Activated T-helper 1 cell treated with anti-CD3 and anti-CD28 coated beads, Interleukin-2, amount 50 U/mL, for 16 hours (primary cell): ENCODE measurements at places on chromosomes 3 and 15.

DNA sequence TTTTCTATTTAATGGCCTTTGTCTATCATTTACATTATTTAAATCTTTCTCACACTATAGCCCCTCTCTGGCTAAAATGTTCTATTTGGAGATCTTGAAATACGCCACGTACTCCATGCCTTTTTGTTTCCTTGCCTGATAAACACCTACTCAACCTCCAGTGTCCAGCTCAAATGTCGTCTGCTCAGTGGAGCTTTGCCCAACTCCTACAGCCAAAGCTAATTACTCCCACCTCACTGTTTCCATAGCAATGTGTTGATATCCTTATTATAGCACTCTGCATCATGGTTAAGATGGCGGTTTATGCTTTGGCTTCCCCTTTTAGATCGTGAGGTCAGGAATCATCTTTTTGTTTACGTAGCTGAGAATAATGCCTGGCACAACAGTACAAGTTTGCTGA, 55.9 kb downstream of the NGLY1 start:
- DNase-seq = no peak

DNA sequence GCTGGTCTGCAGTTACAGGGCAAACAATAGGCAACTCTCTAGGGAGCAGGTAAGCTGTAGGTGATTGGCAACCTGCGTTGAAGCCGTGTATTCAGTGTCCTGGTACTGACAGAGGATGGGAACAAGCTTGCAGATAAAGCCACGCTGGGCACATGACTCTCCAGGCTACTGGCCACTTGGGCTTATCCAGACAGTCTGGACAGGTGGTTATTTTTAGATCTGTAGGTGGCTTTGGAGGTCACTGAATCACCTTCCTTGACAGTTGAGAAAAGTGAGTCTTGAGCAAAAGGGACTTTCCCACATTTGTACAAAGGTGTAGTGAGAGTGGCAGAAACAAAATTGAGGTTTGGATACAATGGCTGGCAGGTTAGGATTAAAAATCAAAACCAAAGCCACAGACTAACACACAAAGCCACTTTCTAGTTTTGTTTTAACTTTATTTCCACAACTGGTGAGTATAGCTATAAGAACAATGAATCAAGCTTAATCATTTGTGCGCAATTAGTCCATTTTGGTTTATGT, 22.3 kb upstream of the IL1RAP start:
- no peak for DNase-seq

GRCh38 chr3:58471025-58471887, 20.6 kb upstream of the KCTD6 start:
- peak; percentile 13 for DNase-seq

GRCh38 chr3:32421991-32422859, 30.6 kb downstream of the CMTM7 start:
- no peak for DNase-seq

GRCh38 chr3:9041626-9042025, 78.4 kb upstream of the RAD18 start:
- DNase-seq = no peak

DNA sequence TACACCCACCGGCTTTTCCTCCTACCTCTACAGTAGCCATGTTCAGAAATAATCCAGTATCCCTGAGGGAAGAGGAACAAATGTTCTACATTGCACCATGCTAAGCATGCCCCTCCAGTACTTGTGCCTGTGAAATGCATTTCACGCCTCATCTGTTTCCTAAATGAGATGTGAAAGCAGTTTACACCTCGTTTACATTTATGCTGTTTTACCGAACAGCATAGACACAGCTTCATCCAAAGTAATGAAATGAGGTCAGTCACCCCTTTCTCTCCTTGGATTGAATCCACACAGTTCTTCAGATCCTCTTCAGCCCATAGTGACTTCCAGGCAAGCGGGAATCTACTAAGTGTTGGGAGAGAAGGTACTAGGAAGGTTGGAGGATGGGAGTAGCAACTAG, 514.3 kb downstream of the PDCD6IP start:
- no peak for DNase-seq

DNA sequence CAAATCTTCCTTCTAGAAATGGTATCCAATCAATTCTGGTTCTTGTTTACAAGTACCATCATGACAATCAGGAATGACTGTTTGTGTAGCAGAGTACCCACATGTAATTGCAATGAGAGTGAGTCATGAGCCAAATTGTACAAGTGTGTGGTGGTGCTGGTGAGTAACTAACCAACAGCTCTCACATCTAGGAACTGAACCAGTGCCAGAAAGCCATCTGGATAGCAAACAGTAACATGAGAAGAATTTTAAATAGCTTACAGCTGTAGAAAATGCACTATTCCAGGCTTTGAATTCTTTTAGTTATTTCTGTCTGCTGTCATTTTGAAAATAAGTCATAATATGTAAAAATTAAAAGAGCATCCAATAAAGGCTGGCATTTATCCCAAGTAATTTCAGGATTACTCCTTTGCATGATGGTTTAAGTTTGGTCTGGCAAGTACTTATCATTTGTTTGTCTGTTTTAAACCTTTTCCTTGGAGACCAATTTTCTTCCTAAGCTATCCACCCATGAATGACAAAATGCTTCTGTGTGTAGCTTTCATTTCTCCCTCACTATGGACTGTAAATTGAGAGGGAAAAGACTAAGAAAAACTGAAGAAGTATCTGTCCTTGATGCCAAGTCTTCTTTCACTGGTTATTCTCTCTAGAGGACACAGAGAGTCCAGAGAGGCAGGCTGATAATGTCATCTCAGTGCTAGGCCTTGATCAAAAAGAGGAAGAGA, 60.0 kb downstream of the PIK3CB start:
- no peak for DNase-seq

- no peak for DNase-seq
Observed at GRCh38 chr3:64093825-64094712, 70.8 kb upstream of the PSMD6 start.

GRCh38 chr3:48544141-48544540, 12.5 kb downstream of the PFKFB4 start:
- DNase-seq = no peak

DNA sequence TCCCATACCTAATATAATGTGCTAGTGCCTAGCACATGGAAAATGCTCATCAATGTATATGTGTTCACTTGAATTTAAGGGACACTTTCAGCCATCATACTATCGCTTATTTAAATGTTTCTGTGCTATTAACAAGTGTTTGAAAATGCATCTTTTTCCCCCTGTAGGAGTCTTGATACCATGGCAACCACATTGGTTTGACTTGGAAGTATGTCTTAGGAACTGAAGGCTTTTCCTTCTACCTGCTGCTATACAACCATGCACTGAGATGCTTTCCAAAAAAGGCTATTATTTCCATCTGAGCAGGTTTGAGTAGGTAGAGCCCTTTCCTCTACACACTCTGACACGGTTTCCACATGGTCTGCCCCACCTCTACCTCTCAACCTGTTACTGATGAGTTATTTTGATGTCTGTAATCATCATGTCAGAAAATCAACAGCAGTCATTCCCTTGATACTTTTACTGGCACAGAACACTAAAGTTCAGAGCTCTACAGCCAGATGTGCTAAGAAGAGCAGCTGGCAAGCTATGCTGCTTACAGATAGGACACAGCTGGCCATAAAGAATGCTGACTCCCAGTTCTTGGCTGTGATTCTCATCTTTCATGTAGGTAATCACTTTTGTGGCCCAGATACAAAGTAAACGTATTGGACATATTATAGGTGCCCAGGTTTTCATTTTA, 59.3 kb downstream of the RYR3 start:
- DNase-seq = no peak

- DNase-seq = no peak
Observed at GRCh38 chr3:181704421-181705085, 7.2 kb upstream of the SOX2 start.

GRCh38 chr3:30886888-30887287, 7.6 kb downstream of the GADL1 start:
- DNase-seq = no peak

GRCh38 chr3:101780661-101781060, 1.6 kb downstream of the NXPE3 start:
- DNase-seq = no peak

- DNase-seq = no peak
Observed at GRCh38 chr15:56804938-56805337, 71.6 kb upstream of the ZNF280D start.

- DNase-seq = no peak
Observed at GRCh38 chr15:46616033-46616432, 981.2 kb downstream of the SQOR start.

GRCh38 chr3:12840591-12841148, 695 bp downstream of the RPL32 start:
- peak; percentile 22 for DNase-seq

DNA sequence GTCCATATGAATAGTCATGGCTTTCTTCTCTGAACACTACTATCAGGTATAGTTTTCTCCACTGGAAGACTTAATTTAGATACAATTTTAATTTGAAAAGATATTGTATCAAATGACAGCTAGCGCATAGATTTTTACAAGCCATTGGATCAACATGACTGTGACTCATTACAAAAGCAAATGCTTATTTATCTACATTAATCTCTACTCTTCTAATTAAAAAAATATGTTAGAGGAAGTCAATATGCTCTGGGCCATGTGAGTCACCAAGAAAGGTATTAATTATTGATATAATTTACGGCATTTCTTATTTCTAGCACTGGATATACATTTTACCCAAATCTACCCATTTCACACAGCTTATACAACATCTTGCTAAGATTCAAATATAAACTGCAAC, 800.3 kb upstream of the GBE1 start:
- DNase-seq = no peak

GRCh38 chr15:57662802-57663201, 43.7 kb upstream of the POLR2M start:
- no peak for DNase-seq

GRCh38 chr15:99073008-99073717, 31.7 kb upstream of the SYNM start:
- DNase-seq = no peak

DNA sequence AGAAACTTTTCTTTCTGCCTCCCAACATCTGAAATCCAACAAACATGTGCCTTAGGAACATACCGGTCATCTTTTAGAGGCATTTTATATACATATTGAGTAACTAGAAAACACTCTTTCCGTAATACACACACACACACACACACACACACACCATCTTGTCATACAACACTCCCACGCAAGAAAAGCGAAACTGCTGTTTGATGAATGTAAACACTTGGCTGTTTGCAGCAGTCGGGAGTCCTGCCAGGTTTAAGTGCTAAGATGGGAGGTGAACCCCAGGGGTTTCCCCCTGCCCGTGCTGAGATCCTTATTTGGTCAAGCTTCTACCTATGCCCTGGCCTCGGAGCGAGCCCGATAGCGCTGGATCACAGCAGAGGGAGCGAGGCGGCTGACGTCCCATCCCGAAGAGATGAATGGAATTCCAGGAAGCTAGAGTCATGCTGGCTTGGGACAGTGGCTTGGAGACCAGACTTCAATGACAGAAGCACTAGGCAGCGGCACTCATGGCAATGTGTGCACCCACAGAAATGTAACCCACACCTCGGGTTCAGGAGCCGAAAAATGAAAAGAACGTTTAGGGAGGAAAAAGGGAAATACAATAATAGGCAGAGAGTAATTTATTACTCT, 1.3 kb upstream of the THBS1 start:
- no peak for DNase-seq

GRCh38 chr3:39752019-39752637, 57.3 kb upstream of the MYRIP start:
- no peak for DNase-seq

- DNase-seq = no peak
Observed at GRCh38 chr3:128415773-128416577, 50.7 kb downstream of the DNAJB8 start.

GRCh38 chr15:87454860-87455259, 801.7 kb downstream of the NTRK3 start:
- DNase-seq = no peak

DNA sequence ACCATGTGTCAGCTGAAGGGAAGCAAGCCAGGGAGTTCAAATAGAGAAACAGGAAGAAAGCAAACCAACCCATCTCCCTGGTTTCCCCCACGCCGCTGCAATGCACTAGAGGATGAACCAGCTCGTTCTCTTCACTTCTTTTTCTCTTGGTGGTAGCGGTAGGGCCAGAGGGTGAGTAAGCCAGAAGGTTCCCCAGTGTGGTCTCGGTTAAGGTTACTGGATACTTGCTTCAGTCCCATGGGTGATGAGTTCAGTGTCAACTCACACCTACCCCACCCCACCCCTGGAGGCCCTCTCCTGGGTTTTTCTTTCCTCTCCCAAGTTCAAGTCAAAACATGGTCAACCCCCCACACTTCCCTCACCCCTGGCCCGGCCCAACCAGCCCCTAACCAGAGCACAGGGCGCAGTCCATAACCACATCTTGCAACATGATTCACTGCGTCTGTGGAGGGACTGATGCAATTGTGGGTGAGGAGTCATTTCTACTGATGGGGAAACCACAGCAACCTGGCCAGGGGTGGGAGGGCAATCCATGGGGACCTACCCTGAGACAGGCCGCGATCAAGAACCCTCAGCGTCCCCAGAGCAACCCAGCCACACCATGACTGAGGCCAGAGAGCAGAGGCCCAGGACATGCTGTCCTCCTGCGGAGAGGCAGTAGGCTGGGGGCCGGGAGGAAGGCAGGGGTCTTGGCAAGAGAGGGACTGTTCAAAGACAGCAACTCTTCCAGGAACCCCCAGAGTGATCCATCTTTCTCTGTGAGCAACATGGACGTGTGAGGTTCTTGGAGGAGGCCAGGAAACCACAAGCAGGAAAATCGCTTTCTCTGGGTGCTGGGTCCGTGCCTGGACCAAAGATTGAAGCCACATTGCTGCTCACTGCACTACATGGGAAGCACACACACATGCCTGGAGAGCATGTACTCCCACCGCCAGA, 276.6 kb downstream of the UACA start:
- no peak for DNase-seq
